ENCODE measurements at places on chromosomes 13 and 19. TPM values are rescaled to one million over a fixed set of nuclear protein-coding genes. Genes with fewer than 3 reads are reported as not detected.

DNA sequence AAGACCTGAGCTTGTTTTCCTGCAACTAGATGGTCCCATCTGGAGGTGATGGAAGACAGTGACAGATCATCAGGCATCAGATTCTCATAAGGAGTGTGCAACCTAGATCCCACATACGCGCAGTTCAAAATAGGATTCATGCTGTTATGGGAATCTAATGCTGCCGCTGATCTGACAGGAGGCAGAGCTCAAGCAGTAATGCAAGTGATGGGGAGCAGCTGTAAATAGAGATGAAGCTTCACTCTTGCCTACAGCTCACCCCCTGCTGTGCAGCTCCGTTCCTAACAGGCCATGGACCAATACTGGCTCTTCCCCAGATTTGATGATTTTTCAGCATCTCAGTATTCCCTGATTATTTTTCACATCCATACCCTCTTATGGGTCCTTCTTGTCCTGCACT lies 208.4 kb upstream of the RXFP2 start:
- H3K4me3 ChIP-seq, result no peak overlapping the region
- no peak for DNase-seq
- H3K27me3 ChIP-seq, result no peaks in the 10 kb centered on the region
- no peaks in the 10 kb centered on the region for H3K4me1 ChIP-seq

GRCh38 chr13:38180670-38181069 lies 169.0 kb upstream of the UFM1 start:
- peak; percentile 23 for DNase-seq
- peak overlapping the region; percentile 20 for H3K4me3 ChIP-seq

GRCh38 chr19:49387936-49388372 lies at the start of gene KASH5:
TSS of gene KASH5 (plus strand) at chr19:49388249. CDS start at chr19:49390884, 2,635 bp downstream.
- peaks cover 46% of the 10 kb centered on the region for H3K4me1 ChIP-seq
- H3K4me3 ChIP-seq, result peak within 1 kb of the TSS; percentile 43
- no peaks in the 10 kb centered on the region for H3K27me3 ChIP-seq
- peak; percentile 90 for DNase-seq

DNA sequence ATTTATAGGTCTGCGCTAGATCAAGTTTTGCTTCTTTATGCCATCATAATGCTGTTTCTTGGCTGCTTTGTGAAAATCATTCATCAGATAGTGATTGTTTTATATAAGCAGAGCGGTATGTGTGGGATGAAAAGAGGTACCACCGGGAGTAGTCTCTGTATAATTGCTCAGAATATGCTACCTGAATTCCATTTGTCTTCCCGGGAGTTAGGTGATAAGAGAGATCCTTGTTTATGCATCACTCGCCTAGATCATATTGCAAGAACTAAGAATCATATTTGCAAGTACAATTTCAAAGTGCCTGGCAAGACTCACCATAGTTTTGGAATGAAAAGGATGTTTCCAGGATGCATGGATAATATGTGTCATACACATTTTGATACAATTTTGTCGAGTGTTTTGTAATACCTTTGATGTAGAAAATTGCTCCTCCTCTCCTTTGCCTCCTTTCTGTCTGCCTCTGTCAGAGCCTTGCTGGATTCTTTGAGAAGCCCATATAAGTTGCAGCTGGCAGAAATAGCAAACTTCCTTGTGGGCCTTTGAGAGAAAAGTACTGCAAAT lies 1306.0 kb upstream of the SLC10A2 start:
- no peaks in the 10 kb centered on the region for H3K27me3 ChIP-seq
- no peak overlapping the region for H3K4me3 ChIP-seq
- H3K4me1 ChIP-seq, result no peaks in the 10 kb centered on the region

DNA sequence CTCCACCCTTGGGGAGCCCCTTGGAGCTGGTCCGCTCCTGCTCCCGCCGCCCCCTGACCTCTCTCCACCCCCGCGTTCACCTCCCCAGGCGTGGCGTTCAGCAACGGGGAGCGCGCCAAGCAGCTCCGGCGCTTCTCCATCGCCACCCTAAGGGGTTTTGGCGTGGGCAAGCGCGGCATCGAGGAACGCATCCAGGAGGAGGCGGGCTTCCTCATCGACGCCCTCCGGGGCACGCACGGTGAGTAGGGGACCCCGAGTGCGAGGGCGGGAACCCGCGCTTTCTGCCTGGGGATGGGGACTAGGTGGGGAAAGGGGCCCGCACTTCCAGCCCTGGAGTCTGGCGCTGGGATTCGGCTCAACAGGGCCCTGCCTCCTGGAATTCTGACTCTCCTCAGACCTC lies 1.7 kb downstream of the CYP2A13 start:
- H3K36me3 ChIP-seq, result no peaks in the 10 kb centered on the region
- no peaks in the 10 kb centered on the region for H3K27me3 ChIP-seq
- H3K4me1 ChIP-seq, result no peaks in the 10 kb centered on the region
- no peak for DNase-seq
- no peak overlapping the region for H3K27ac ChIP-seq

Gene HCST
- 40.6 TPM for polyA plus RNA-seq

Gene ERVV-1
- not detected for polyA plus RNA-seq

Gene EMC10
- polyA plus RNA-seq, result 54.4 TPM

DNA sequence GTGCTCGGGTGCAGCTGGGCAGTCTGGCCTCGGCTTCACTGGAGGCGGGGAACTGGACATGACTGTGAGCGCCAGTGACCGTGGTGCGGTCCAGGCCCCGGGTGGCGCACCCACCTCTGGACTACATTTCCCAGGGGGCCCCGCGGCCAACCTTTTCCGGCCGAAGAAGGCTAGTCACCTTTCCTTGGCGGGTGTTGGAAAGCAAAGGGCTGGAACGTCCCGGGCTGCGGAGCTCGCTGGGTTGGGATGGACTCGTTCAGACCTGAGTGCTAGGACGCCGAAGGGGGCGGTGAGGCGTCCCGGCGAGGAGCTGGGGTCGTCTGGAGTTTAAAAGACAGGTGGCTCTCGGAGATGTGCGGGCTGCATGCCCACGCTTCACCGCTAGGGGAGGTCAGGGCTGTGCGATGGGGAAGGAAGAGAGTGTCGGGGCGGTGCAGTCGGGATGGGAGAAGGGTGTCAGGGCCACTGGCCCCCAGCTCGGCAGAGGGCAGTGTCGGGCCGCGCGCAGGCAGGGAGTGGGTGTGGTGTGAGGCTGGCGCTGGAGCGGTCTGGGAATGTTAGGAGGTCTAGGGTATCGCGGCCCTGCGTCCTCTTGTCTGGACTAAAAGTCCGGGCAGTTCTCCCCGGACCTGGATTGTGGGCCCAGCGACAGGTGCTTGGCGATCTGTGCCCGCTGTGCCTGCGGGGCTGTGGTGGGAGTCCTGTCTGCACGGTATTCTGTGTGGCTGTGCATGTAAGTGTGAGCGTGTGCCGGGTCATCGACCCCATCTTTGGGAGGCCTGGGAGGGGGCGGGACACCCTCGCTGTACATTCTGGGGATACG lies 57.1 kb downstream of the ZNF568 start:
- H3K4me1 ChIP-seq, result peaks cover 16% of the 10 kb centered on the region
- H3K36me3 ChIP-seq, result no peaks in the 10 kb centered on the region

Gene TTC9B
- 0.04 TPM for polyA plus RNA-seq

DNA sequence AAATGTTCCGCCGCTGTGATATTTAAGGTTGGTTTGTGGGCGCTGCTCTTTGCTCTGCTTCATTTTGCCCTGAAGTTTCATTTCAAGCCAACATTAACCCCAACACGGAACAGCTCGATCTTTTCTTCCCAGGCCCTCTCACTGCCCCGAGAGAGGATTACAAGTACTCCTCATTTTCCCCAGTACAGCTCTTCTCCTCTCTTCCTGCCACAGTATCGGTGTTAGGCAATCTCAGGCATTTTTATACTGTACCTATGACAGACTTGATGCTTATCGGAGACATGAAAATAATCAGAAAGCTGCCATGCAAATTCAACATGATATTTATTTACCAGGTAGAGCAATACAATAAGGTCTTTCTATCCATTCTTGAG lies 1.3 kb upstream of the EDNRB start:
- H3K27ac ChIP-seq, result no peak overlapping the region
- no peak for DNase-seq

GRCh38 chr19:40466219-40466984 lies 399 bp upstream of the SPTBN4 start:
- H3K4me3 ChIP-seq, result peak overlapping the region; percentile 57
- H3K27me3 ChIP-seq, result no peaks in the 10 kb centered on the region
- peak overlapping the region; percentile 38 for H3K27ac ChIP-seq
- H3K36me3 ChIP-seq, result no peaks in the 10 kb centered on the region
- peak; percentile 85 for DNase-seq
- peaks cover 26% of the 10 kb centered on the region for H3K4me1 ChIP-seq

Gene ZNF665
- 12.8 TPM for polyA plus RNA-seq

Gene PSG11
- not detected for polyA plus RNA-seq

Gene KLK15
- 0.07 TPM for polyA plus RNA-seq

DNA sequence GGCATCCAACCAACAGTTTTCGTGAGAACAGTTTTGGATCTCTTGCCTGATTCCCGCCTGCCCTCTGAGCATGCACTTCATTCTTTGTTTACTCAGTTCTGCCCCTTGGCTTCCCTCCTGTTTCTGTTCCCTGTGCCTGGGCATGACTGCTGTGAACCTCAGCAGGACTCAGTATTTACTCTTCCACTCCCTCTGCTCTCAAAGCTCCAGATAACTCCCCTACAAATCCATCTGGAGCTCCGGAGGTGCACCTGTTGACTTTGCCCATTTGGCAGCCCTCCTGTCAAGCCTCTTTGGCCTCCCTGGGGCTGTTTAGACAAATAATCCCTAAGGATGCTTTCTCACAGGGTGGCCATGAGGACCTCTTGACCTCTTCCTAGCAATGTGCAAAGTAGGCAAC lies 34.2 kb upstream of the ARGLU1 start:
- H3K27ac ChIP-seq, result no peak overlapping the region
- DNase-seq, result no peak
- no peaks in the 10 kb centered on the region for H3K36me3 ChIP-seq

DNA sequence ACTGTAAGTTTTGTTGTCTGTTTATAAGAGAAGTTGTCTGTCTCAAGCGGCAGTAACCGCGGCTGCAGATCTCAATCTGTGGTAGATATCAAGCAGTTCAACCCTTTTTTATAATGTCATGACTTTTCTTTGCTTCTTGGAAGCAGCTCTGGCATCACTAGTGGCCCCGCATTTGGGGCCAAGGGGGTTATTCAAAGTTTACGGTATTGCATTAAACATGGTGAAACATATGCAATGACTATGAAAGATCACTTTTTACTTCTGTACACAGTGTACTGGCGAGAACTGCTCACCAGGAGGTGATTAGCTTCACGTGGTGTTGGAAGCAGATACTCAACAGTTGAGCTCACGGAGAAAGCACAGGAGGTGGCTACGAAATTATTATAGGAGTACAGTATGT lies 4.6 kb upstream of the FFAR3 start:
- H3K4me3 ChIP-seq, result no peak overlapping the region
- no peak for DNase-seq
- H3K27ac ChIP-seq, result no peak overlapping the region
- no peaks in the 10 kb centered on the region for H3K36me3 ChIP-seq
- no peaks in the 10 kb centered on the region for H3K27me3 ChIP-seq

DNA sequence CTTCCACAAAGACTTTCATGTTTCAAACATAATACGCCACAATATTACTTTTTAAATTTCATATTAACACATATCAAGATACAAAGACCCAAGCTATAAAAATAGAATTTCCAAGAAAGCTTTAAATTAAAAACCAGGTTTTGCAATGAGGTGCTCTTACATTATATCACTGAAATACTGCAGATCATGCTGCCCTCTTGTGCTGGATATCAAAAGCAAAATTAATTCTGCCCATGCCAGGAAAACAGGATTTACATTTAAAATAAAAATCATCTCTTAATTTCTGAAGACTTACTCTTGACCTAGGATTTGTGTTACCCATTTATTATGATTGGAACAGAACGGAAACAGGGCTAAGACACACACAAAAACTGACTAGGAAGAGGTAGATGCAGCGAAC lies 145.0 kb downstream of the ABCC4 start:
- H3K4me3 ChIP-seq, result no peak overlapping the region
- no peaks in the 10 kb centered on the region for H3K27me3 ChIP-seq
- DNase-seq, result no peak
- H3K36me3 ChIP-seq, result no peaks in the 10 kb centered on the region
- H3K4me1 ChIP-seq, result no peaks in the 10 kb centered on the region

DNA sequence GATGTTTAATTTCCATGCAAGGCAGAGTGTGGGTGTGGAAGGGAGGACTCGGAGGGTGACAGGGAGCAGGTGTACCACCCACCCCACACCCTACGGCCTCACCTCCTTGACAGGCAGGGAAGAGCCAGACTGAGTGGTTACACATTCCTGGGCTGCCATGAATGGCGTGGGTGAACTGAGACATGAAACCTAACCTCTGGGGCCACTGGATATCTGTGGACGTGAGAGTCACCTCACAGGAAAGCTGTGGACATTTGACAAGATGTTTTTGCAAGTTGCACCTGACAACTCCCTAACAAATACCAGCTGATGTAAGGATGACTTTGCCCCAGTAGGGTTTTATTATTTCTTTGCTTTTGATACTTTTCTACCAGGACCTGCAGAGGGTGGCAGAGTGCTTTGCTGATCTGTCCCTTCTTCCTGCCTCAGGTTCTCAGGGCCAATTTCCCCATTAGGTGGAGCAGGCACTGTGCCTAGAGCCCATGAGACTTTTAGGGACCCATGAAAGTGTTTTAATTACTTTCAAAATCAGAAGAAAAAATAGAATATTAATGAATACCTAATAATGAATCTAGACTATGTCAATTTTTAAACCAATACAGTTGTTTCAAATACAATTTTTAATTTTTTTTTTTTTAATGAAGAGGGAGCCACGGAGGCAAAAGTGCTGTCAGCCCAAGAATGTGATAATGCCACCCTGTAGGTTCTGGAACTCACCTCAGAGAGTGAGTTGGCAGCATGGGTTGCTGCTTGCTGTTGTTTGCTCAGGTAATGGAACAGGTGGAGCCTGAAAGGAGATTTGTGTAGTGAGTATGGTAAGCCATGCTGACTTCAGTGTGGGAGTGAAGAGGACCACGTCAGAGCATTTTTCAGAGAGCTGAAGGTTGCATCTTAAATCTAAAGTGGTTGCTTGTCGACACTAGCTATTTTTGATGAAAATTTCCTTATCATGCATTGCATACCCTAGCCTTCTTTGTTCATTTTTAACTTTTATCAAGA lies 58.0 kb upstream of the CYSLTR2 start:
- H3K27ac ChIP-seq, result no peak overlapping the region
- H3K4me3 ChIP-seq, result no peak overlapping the region
- H3K27me3 ChIP-seq, result peaks cover 5% of the 10 kb centered on the region
- DNase-seq, result no peak
- H3K4me1 ChIP-seq, result no peaks in the 10 kb centered on the region

All from B cell (primary cell).